ENCODE measurements at places on chromosomes 13 and 19.
A peak's percentile ranks its signal among the peaks of the same experiment; 100 is the strongest.

GRCh38 chr13:43848001-43848649 lies 31.4 kb downstream of the CCDC122 start:
- no peak for DNase-seq

- peak; percentile 60 for DNase-seq
Observed at GRCh38 chr13:52652980-52653303, 306 bp downstream of the SUGT1 start.

DNA sequence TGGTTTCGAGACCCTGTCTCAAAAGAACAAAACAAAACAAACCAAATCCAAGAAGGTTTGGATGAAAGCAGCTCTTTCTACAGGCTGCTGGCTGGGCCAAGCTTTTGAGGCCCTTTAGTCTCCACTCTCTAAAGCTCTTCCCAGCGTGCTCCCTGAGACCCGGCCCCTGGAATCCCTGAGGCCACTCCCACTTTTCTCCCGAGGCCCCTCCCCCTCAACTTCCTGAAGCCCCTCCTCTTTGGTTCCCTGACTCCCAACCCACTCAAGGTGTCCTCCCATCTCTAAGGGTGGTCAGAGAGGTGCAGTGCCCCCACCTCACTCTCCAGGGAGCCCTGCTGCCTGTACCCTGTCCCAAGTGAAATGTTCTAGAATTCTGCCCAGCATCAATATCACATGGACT lies 10.6 kb downstream of the ERICH6B start:
- DNase-seq: no peak

DNA sequence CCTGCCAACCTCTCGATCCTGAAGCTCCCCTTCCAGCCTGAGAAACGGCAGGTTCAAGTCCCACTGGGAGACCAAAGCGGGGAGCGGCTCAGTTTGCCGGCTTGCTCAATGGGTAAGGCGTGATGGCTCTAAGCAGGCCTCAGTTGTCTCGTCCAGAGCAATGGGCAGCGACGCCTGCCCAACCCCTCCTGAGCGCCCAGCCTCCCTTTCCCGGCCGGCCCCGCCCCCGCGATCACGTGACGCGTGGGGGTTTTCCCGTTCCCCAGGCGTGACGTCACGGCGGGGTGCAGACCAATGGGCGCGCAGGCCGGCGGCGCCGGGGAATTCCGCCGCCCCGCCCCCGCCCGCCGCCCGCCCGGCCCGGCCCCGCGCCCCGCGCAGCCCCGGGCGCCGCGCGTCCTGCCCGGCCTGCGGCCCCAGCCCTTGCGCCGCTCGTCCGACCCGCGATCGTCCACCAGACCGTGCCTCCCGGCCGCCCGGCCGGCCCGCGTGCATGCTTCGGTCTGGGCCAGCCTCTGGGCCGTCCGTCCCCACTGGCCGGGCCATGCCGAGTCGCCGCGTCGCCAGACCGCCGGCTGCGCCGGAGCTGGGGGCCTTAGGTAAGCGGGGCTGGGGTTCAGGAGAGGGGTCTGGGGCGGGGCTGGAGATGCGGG lies at the start of gene RELB:
TSS of gene RELB (plus strand) at position 378 of the 653 bp plus-strand sequence. CDS start at position 494, 116 bp downstream.
- DNase-seq: peak; percentile 99

Data from SK-N-SH (cell line).